ENCODE measurements at places on chromosomes 1 and 21.

DNA sequence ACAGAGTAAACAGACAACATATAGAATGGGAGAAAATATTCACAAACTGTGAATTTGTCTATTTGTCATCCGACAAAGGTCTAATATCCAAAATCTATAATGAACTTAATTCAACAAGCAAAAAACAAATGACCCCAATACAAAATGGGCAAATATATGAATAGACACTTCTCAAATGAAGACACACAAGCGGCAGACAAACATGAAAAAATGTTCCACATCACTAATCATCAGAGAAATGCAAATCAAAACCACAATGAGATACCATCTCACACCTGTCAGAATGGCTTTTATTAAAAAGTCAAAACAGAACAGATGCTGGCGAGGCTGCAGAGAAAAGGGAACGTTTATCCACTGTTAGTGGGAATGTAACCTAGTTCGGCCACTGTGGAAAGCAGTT is 72.7 kb downstream of the SMYD3 start:
- no peak for DNase-seq

GRCh38 chr1:237687804-237688203 is 202.9 kb downstream of the ZP4 start:
- no peak for DNase-seq

DNA sequence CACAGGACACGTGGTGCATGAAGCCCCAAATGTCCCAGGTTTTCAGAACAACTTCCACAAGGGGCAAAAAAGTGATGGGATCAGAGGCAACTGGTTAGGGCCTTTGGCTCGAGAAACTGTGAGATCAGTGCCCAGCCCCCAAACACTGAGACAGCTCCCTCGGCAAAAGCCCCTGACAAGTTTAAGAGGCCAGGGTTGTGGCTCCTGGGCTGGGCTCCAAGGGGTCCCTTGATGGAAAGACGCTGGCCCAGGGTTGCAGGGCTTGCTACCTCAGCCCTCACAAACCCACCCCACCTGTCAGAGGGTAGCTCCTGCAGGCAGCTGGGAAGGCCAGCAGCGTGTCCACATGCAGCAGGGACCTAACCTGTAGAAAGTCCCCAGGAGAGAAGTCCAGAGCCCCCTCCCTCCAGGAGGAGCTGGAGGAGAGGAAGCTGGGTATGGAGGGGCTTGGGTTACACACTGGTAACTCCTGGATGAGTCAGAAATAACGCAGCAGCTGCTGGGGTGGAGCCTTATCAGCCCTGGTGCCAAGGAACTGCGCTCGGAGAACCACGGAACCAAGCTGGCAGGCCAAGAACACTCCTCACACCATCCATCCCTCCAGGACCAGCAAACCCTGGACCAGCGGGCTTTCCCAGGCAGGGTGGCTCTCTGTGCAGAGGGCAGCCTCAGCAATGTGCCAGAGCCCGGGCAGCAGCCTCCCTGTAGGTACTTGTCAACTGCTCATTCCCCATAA is 37.5 kb downstream of the CTNNBIP1 start:
- no peak for DNase-seq

DNA sequence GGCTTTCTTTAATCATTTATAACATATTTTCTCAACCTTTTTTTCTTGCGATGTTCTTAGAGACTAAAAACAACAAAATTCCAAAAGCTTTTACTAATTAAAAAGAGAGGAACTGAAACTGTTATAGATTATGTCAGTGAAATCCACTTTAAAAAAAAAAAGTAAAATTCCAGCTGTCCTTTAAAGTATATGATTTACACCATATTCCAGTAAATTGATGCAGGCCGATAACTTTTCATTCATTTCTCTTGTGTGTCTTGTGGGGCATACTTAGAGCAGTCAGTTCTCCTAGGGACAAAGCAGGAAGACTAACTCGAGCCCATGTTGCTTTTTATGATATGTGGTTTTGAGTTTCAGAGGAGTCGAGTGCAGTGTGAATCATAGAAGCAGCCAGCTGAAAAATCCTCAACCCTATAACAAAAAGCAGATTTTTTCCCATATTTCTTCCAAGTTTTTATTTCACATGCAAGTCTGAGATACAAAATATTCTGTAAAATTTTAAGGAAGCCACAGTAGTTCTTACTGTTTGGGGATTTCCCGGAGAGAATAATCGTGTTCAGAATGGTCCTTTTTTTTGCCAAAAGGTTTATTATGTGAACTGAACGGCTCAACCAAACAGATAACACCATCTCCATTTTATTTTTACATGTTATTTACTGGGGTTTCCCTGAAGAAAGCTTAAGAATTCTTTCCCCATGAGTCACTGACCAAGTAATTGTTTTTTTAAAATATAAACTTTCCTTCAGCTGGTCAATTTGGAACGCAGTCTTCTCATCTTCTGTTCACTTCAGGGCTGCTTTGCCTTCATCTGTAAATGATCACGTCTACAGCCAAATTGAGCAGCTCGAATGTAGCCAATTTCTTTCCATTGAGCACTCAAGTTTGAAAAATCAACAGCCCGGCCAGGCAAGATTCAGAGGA is 77.0 kb upstream of the C1orf105 start:
- no peak for DNase-seq

DNA sequence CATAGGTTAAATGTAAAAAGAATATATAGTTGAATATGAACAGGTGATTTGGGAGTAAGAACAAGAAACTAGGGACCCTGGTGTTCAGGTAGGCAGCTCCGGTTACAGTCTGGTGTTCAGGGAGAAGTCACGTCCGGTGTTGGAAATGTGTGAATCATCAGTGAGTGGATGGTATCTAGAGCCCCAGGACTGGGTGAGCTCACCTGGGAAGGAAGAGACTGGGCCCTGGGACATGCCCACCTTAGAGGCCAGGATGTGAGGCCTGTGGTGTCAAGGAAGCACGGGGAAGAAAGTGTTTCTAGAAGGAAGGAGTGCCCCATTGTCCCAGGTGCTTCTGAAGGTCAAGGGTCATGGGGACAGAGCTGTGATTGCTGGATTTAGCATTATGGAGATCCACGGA is 1.5 kb upstream of the GJB3 start:
- DNase-seq = no peak

DNA sequence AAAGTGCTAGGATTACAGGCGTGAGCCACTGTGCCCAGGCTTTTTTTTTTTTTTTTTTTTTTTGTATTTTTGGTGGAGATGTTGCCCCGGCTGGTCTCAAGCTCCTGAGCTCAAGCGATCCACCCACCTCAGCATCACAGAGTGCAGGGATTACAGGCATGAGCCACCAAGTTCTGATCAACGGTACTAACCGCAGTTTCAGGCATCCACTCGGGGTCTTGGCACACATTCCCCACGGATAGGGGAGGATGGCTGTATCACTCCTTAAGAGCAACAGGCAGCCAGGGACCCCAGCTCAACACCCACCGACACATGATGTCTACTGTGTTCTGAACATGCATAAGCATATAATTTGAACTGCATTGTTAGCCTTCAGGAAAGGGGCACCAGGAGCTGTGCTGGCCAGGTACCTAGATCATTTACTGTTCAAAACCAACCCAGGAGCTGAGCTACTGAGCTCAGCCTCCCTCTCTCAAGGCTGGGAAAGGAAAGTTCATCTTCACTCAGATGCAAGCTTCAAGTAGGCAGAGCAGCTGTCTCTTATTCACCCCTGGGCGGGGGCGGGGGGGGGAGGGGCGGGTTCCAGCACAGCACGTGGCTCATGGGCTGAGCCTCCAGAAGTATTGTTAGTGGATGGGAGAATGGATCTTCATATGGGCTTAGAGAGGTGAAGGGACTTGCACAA is 24.7 kb downstream of the CAPZB start:
- DNase-seq = no peak

DNA sequence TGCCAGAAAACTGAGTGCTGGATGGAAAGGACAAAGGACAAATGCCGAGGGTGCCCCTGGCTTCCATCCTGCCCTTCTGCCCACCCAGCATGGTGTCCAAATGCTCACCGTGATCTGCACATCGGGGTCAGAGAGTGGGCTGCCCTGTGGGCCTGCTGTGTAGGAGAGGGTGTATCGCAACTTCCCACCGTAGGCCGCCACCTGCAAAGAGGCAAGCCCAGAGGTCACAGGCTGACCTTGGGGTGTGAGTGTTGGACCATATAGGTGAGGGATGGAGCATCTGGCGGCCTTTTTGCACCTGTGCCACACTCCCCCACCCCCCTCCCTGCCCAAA is 53.5 kb downstream of the LDLRAD2 start:
- no peak for DNase-seq

- DNase-seq = no peak
These were observed 39.0 kb upstream of the SYNC start for GRCh38 chr1:32741413-32742198.

DNA sequence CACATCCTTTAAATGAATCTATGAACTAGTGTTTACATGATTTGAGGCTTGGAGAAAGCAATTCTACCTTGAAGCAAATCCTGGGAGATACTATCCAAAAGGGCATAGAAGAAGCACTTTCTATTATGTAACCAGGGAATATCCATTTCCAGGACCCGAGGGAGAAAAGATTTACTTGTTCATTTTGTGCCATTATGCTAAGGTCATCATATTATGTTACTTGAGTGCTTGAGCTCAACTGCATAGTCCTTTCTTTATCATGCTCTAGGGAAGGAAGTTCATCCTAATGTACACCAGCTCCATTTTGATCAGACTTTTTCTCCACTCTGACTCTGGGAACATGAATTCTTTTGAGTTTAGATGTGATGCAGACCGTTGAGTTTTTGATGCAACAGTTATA is 188.6 kb upstream of the SNX7 start:
- DNase-seq = no peak

GRCh38 chr21:17733209-17733608 is 85.9 kb downstream of the C21orf91 start:
- no peak for DNase-seq

DNA sequence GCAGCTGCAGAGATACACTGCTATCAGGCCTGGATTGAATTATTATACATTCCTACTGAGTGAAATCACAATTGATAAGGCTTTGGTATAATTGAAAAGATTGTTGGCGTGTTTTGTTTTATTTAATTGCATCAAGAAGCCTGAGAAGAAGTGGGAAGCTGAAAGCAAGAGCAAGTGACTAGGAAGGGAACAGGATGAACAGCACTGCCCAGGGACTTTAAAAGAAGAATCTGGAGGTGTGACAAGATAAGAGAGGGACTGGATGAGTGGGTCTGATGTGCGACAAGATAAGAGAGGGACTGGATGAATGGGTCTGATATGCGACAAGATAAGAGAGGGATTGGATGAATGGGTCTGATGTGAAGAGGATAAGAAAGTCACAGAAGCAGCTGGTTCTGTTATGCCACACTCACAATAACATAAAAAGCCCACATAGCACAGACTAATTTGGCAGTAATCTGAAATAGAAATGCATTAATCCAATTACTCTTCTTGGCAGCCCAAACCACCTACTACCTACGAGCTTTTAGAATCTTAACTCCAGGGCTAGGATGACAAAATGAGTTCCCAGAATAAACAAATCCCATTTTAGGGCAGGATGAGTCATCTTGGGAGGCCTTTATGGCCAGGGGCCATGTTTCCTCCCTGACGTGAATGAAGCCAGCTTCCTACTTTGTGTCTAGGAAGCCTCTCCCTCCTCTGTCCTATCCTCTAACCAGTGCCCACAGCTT is 129.7 kb downstream of the DUSP10 start:
- DNase-seq = no peak

DNA sequence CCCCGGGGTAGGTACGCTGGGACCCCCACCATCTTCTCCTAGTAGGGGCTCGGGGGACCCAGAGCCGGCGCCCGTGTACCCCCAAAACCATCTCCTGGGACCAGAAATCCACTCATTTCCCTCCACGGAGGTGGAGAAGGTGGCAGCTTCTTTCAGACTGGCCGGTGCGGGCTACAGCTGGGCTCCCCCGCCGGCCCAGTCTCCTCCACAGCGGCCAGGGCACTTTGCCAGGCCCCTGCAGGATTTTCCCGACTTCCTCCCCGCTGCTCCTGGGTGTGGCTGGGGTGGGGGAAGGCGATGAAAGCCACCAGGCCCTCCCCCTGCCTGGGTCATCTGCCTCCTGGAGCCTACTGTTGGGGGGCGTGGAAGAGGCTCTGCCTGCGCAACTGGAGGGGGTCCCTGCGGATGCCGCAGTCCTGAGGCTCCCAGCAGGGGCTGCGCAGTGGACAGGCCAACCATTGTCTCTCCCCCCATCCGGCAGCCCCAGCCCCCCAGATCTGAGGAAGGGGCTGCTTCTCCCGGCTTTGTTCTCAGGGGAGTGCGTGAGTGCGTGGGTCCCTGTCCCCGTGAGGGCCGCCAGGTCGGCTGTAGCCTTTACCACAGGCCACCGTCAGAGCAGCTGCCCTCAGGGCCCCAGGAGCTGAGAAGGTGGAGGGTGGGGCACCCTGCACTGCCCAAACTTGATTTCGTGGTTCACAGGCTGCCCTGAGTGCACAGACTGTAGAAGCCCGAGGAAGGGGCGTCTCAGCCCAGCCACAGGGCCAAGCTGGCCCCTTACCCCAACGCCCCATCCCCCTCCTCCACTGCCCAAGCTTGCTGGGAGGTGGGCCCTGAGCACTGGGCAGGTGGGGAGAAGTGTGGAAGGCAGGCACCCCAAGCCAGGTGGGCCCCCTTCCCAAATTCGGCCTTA is 1.3 kb downstream of the AGRN start:
- DNase-seq = no peak

GRCh38 chr1:36328713-36329112 is 5.3 kb upstream of the EVA1B start:
- DNase-seq = no peak

DNA sequence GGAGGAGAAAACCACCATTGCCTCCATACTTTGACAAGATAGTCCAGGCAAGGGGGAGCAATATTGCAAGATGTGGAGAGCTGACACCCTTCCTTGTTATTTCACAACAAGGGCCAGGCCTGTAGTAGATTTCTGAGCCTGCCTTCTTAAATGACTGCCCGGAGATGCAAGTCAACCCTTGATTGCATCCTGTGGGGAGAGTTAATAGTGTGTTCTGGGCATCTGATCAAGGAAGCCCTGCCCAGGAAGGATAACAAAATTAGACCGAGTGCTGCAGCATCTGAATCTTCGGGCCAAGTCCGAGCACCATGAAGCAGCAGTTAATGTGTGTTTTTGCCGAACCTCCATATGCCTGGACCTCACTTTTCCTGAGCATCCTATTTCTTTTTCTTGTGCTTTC is 382.3 kb downstream of the PRDM2 start:
- no peak for DNase-seq

GRCh38 chr1:155254228-155254713 is 1.0 kb downstream of the ENTREP3 start:
- no peak for DNase-seq

- no peak for DNase-seq
These were observed 392.2 kb downstream of the VAV3 start for GRCh38 chr1:107572674-107573211.

Data from NCI-H1930 (cell line).